ENCODE measurements at places on chromosomes 12 and 14.
A peak's percentile ranks its signal among the peaks of the same experiment; 100 is the strongest.

DNA sequence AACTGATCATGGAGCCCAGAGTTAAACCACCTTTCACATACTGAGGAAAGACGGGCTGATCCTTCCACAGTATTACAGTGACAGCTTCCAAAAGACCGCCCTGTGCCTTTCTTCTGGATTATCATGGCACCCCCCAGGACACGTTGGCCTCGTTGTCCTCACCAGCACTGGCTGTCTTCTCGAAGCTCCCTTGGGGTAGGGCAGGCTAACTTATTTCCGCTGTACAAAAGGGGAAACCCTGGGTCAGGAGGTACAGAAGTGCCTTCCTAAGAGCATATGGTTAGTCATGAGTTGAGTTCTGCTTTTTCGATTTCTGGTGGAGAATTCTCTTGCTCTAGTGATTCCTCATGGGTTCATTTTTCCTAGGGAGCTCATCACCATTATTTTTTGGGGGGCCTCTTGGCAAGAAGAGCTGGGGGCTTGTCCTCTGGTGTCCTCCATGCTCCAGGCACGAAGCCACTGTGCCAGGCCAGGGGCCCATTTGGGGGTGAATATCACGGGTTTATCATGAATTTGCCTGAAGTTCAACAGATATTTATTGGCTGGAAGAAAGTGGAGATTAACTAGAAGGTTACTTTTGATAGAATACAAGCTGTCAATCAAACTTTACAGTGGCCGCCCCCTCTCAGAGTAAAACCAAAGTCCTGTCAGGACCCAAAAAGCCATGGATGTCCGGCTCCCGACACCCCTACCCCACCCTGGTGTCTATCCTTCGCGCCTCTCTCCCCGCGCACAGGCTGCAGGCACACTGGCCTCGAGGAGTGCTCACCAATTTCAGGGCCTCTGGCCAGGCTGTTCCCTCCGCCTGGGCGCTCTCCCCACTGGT is 8.8 kb upstream of the TRAF3 start:
- DNase-seq, result no peak

DNA sequence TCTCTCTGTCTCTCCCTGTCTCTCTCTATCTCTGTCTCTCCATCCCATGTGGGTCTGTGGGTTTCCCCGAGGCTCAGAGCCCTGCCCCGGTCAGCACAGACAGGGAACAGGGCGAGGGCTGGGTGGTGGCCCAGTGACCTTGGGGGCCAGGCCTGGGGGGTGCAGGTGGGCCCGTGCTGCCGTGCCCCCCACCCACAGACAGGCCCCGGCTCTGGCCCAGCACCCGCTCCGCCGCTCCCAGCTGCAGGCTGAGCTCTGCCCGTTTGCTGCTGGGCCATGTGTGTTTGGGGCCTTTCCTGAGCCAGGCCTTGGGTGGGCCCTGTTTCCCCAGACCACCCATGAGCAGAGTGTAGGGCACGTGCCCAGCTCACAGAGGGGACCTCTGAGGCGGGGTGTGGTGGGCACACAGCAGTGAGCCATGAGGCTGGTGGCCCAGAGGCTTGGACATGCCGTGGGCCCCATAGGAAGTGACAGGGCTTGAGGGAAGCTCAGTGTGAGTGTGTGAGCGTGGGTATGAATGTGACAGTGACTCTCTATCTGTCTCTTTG is 51.0 kb downstream of the TMEM121 start:
- no peak for DNase-seq

DNA sequence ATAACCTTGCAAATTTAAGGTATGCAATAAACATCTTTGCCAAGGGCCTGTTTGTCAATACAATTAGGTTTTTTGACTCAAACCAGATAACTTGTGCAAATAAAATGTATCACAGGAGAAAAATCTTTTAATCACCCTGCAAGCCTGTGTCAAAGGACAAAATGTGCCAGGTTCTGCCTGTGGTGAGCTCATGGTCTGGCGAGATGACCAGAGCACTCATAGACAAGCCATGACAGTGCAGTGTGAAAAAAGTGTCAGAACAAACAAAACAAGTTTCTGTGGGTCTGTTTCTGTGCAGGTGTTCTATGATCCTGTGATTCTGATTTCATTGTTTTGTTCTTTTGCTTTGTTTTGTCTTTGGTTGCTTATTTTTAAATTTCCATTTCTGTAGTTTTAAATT is 847.2 kb downstream of the VRK1 start:
- no peak for DNase-seq

- DNase-seq, result no peak
These were observed 838.0 kb downstream of the RPS29 start for GRCh38 chr14:48748151-48748675.

DNA sequence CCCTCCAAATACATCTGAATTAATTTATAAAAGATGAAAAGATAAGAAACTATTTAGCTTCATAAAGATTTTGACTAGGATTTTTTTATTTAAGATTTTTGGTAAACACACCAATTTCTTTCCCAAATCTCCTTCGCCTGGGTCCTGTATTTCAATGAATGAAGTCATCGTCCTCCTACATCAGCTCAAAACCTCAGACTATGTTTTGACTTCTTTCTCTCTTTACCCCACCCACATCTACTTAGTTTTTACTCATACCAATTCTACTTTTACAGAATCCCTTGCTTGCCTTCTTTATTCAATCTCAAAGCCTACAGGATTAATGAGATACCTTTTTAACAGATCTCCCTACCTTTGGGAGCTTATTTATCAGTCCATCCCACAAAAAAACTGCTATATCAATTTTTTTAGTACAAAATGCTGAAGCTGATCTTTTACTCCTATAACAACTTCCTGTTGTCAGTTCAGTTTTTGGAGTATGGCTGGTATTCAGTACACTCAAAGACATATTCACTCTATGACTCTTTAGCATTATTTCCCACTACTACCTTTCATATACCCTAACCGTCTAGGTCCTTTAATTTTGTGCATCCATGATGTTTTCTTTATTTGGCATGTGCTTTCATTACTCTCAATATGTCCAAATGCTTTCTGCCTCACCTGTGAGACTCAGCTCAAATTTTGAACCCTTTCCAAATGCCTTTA is 18.7 kb upstream of the CCDC91 start:
- no peak for DNase-seq

GRCh38 chr12:56145217-56145616 is 7.2 kb upstream of the MYL6B start:
- no peak for DNase-seq

GRCh38 chr12:107014055-107014454 is 27.1 kb upstream of the MTERF2 start:
- DNase-seq, result no peak

- no peak for DNase-seq
These were observed 50.4 kb downstream of the ATG14 start for GRCh38 chr14:55361190-55361589.

- DNase-seq, result no peak
These were observed 42.0 kb downstream of the LGMN start for GRCh38 chr14:92706386-92706785.

- DNase-seq, result no peak
These were observed 121.6 kb downstream of the FIGNL2 start for GRCh38 chr12:51726931-51727330.

DNA sequence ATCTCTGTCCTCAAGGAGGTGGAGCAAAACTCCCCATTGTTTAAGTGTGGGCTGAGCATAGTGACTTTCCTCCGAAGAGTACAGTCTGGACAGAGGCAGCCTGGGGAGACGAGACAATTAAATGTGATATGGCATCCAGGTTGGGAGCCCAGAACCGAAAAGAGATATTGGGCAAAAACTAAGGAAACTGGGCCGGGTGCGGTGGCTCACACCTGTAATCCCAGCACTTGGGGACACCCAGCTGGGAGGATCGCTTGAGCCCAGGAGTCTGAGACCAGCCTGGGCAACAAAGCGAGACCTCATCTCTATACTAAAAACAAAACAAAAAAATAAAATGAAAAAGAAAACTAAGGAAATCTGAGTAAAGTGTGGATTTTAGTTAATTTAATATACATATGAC is 35.9 kb upstream of the JDP2 start:
- no peak for DNase-seq

DNA sequence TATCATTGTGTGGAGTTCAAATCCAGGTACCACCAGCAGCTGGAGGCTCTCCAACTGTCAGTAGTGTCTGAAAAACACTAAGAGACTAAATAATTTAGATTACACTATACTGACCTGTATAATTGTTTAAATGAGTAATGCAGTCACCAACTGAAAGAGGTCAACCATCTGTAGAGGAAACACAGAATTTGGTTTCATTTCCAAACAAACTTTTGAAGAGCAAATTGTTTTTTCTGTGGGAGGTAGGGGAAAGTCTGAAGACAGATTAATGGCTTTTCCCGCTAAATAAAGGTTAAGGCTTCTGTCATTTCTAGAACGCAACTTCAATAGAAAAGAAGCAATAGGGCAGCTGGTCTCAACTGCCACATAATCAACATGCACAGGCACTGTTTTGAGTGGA is 462.6 kb downstream of the PRKD1 start:
- no peak for DNase-seq

GRCh38 chr14:70697701-70698100 is 56.0 kb downstream of the TTC9 start:
- no peak for DNase-seq

DNA sequence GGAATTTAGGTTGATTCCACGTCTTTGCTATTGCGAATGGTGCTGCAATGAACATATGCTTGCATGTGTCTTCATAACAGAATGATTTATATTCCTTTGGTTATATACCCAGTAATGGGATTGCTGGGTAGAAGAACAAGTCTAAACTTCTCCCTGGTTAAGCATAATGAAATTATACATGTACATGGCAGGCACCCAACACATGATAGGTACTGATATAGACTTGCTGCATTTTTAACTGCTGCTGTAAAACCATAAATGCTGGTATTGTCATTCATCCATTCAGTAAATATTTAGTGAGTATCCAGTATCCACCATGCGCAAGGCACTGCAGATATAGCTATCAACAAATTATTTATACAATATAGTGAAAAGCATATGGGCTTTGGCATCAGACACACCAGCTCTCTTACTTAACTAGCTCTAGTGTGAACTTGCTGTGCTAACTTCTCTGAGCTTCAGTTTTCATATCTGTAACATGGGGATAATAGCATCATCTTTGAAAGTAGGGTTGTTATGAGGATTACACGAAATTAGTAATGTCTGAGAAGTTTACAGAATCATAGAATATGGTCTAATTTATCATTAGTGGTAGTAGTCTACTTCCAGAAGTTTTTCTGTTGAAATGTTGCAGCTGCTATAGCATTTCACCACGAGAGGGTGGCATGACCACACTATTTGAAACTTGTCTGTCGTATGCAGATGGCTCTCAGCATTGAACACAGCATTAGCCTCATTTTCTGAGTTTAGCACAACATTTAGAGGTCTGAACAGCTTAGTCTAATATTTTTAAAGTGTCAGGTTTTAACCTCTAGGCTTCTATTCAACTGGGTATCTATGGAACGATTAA is 32.0 kb upstream of the SEL1L start:
- DNase-seq, result peak; percentile 6

DNA sequence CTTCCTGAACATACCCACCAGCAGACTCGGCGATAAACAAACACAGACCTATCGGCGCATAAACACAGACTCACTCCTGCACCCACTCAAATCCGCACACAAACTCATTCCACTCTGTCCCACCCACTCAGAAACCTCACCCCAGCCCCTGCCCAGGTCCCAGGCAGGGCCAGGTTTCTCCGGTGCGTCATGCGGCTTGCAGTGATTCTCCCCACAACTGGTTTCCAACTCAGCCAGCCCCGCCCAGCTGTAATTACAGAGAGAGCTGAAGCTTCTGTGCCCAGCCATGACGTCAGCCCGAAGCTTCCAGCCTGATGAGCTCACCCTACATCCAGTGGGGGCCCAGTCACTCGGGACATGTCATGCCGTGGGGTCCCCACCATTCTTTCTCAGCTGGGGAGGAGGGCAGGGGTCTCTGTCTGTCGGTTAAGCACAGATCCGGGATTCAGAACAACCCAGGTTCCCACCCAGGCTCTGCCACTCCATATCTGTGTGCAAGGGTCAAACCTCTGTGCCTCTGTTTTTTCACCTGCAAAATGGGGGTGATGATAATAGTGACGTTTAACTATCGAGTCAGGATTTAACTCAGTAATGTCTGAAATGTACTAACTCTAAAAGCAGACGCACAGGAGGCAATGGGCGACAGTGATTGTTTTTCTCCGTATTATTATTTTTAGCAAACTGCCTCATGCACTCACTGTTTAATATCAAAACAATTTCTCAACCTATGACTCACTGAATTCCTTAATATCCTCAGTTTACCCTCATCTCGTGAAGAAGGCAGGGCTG is 2.3 kb upstream of the HSPB8 start:
- peak; percentile 73 for DNase-seq

DNA sequence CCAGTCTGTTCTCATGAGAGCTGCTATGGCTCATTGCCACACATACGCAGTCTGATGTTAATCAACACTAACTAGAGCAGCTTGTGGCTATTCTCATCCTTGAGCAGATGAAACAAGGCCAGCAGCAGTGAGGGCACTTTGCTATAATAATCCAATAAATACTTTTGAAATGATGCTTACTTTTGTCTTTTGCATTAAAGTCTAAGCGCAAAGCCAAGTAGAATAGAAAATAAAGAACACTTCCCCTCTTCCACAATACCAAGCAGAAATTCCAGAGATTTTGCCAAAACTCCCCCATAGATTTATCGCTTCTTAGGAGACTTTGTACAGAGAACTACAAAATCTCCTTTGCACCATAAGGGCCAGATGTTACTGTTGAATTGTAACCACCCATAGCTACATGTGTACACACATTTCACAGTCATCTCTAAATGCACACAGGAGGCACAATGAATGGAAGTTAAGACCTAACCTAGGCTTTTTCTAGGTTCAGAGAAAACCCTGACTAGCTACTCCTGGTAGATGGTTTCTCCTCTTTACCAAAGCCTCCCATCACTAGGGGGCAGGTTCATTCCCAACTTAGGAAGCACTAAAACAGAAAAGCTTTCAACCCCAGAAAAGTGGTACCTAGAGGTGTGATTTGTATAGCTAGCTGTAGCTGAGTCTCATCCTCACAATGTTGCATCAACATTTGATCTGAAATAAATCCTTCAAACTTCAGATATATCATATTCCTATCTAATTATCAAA is 119.3 kb downstream of the HMGA2 start:
- DNase-seq, result peak; percentile 69

GRCh38 chr12:85179680-85180270 is 100.2 kb upstream of the ALX1 start:
- peak; percentile 46 for DNase-seq

DNA sequence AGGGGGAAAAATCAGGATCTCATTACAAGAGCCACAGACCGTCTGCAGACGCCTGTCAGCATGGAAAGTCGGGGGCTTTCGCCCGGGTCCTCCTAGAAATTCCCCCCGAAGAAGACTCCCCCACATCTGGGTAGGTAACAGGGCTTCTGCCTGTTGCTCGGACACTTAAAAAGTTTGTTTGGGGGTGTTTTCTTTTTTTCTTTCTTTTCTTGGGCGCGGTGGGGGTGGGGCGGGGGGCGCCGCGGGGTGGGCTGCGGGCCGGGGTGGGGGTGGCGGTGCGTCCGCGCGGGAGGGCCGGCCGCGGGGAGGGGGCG is 358 bp downstream of the ELK3 start:
- DNase-seq, result no peak
